ENCODE measurements at places on chromosomes 6 and 20.
A peak's percentile ranks its signal among the peaks of the same experiment; 100 is the strongest.

DNA sequence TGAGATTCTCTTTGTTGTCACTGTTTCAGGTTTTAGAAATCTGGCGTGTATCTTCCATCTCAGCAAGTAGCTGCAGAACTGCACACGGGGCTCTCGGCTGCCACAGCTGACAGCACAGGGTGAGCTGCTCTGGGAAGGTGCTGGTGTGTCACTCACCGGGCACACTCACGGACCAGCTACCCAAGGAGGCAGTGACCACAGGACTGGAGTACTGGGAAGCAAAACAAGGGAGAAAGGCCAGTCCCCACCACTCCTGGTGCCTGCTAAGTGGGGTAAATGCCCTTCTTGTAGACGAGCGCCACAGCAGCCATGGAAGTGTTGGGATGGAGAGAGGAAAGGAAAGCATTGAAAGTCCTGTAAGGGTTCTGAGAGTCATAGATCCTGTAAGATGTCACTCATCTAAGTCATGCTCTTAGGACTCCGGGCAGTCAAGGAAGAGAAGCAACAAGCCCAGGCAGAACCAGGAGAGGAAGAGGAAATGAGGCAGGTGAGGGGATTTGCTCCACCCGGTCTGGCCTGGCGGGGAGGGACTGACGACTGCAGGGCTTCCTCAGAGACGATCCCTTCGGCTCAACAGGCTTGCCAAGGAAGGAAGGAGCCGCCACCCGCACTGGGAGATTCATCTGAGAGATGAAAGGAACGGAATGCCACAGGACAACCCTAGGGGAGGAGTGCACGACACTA, 48.1 kb downstream of the PRDM1 start:
- no peak for DNase-seq

DNA sequence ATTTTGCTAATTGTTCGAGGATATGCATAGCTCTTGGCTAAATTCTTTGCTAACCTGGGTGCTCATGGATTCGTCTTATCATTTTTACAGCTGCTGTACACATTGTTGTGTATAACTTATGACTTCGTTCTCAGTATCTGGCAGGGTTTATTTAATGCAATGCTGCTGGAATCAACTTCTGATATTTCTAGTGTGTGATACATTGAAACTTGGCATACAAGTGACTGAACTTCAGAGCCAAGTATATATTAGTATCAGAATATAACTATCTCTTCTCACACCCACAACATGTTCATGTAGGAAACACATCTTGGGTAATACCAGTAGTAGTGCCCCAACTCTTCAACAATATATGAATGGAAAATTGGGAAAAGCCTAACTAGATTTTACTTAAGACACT, 764.2 kb downstream of the TENT5A start:
- no peak for DNase-seq

DNA sequence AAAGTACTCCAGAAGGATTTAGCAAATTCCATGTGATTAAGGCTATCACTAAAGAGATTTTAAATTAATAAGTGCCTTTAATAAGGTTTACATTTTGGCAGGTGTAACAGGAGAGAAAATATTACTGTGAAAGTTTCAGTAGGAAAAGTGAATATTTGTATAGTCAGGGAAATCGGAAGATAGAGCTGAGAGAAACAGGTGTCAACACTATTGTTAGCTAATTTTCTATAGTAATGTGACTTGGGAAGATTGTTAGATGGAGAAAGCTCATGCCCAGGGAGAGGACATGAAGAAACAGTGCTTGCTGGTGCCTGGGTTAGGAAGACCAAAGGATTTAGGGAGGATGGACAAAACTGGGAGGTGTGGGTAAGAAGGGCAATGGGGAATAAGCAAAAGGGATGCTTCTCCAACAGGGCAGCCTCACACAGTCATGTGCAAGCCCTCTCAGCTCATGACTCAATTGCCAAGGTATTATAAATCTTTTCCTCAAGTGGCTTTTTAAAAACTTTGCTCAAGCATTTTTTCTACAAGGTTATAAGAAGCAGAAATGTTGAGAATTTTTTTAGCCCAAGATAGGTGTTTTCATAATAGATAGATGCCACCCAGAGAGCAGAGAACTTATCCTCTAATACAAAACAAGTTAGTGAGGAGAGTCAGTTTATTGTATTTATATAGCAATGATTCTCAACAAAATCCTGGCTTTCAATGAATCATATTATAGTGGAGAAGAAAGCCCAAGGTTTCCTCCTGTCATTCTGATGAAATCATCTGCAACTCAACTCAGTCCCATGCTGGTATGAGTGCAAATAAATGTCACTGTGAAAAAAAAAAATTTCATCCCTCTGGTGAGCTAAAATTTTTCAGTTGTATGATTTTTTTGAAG, 325.2 kb upstream of the NT5E start:
- DNase-seq = no peak

- DNase-seq = no peak
Measured at GRCh38 chr6:89927791-89928550, 33.7 kb downstream of the GJA10 start.

DNA sequence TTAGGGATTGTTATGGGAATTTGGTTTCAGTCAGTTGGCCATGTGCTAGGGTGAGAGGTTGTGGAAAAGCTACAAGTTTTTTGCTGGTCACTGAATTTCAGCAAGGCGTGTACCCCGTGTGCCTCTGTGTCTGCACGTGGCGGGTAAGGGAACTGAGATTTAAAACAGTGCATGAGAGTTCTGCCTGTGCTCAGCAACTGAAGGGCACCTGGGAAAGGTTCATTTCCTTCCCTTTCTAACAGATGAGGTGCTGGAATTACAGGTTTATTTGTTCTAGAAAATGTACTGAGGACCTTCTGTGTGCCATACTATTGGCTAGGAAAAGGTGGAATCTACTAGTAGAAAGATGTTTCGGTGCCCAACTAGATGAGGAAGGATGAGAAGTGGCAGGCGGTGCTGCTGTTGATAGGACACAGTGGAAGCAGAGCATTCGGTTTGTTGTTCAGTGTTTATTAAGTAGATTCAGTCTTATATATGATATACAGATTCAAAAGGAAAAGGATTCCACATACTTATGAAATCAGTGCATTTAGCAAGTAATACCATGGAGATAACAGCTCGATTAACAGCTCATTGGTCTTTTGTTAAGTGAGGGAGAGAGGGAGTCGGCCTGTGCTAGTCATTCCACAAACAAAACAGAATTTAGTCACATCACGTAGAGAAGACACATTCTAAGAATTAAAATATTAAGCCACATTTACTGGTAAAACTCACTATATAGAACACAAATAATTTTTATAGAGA, 84.7 kb downstream of the ASXL1 start:
- DNase-seq = no peak

GRCh38 chr6:74177506-74177905, 481.5 kb downstream of the CD109 start:
- no peak for DNase-seq

DNA sequence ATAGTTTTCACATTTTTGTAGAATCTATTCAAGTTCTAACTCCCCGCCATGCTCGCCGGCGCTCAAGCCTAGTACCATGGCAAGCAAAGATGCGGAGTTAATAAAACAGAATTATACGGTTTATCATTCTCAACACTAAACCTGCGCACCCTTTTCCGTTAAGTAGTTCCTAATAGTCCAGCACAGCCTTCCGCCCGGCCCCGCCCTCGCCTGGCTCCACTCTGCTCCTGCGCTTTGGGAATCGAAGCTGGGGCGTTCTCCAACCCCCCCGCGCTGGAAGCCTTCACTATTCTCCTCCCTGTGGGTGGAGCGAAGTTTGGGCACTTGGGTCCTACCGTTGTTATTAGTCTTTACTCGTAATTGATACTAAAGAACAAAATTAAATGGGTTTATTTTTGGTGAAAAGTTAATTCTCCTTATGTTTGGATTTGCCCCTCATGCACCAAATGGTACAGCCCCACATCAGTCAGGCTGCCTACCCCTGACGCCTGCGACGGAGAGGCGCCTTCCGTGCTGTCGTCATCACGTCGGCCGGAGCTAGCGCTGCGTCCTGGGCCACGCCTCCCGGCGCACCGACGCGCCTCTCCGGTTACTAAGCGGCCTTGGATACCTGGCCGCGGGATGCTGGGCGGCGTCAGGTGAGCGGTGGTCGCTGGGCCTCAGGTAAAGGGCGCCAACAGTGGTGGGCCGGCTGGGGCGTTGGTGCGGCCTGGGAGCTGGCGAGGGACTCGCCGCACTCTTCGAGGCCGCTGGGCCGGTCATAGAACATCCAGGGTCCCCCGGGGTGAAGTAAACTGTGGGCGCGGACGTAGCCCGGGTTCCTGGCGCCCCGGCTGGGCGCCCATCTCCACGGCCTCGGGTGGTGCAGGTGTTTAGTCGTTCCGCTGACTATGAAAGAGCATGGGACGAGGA, at the start of gene IFT52:
TSS of gene IFT52 (plus strand) at position 546 of the 912 bp plus-strand sequence. CDS start 3,762 bp downstream, outside the sequence.
- peak; percentile 77 for DNase-seq
